ENCODE measurements at places on chromosomes 1 and 21.

GRCh38 chr1:59078070-59078800 lies 218.7 kb upstream of the FGGY start:
- DNase-seq = no peak

GRCh38 chr1:185480545-185480944 lies 163.5 kb upstream of the IVNS1ABP start:
- DNase-seq = no peak

DNA sequence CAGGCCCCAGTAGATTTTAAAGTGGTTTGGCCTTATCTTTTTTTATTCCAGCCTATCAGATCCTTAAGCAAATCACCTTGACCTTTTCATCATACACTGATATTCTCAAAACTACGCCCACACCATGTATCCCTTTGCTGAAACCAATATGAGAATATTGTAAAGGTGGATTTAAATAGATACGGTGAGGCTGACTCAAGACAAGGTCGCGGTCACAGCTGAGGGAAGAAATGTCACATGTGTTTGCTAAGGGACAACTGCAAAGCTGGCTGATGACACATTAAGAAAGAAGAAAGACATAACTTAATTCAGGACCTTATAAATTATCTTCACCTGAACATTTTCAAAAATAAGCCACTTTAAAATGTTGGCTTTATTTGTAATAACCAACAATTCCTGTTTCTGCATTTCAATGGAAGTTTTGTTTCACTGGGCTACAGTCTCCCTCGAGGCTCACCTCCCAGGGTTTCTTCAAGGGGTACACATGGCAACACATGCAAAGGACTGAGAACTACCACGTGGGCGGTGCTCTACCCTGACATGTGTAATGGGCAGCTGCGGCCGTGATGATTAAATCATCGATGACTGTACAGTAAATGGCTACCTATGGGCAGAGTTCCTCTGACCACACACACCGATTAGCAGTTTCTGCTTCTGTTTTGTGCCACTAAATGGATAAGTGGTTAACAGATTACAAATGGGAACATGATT lies 189.5 kb downstream of the SIPA1L2 start:
- DNase-seq = no peak

GRCh38 chr1:227042292-227042691 lies 102.2 kb downstream of the COQ8A start:
- DNase-seq = no peak

GRCh38 chr1:166379447-166379846 lies 212.6 kb upstream of the FAM78B start:
- DNase-seq = no peak

DNA sequence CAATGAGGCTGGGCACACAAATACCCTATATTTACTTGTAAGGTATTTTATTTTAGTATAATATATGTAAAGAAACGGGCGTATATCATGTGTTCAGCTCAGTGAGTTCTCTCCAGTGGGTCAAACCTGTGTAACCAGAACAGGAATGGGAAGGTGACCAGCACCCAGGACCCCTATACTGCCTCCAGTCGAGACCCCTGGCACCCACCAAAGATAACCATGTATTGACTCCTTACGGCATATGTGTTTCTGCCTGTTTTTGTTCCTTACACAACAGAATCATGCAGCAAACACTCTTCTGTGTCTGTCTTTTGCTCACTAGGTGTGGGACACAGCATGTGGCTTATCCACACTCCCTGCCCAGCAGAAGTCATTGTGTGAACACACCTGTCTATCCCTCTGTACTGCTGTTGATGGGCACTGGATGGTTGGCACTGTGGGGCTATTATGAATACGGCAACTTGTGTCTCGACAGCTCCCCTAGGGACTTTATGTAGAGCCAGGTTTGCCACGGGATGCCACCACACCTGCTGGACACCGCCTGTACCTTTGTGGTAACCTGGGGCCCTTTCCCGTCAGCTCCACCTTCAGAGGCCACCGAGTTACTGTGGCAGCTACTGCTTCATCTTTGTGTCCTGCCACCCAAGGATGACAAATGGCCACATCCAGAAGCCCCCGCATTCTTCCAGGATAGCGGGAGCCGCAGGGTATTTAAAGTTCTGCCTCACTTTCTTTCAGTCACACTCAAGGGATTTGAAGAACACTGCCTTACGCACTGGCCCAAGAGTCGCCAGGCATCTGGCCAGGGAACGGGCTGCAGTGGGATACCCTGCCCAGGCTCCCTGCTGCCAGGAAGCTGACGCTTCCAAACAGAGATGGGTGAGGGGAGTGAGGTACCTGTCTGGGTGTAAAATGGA lies 23.5 kb upstream of the C2CD2 start:
- no peak for DNase-seq

GRCh38 chr1:61620536-61620935 lies 104.4 kb downstream of the TM2D1 start:
- no peak for DNase-seq

DNA sequence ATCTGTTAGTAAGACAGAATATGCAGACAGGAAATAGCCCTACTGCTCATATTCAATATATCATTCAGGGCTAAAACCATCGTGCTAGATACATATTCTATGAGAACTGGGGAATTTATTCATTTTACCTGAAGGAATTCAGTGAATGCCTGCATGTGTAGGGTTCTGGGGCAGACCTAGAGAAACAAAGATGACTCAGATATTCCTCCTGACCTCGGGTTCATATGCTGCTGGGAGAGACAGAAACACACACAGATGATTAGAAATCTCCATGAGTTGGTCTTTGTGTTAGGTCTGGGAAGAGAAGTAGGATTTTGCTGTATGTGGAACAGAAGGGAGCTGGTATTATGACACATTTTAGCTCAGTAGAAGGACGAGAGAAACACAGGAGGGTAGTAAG lies 176.5 kb upstream of the ST6GALNAC5 start:
- no peak for DNase-seq

GRCh38 chr21:22235866-22236590 lies 1237.8 kb downstream of the NCAM2 start:
- DNase-seq = no peak

GRCh38 chr1:150552128-150552910 lies 3.1 kb downstream of the ADAMTSL4 start:
- DNase-seq = no peak

GRCh38 chr1:101964708-101965107 lies 32.0 kb downstream of the OLFM3 start:
- no peak for DNase-seq

DNA sequence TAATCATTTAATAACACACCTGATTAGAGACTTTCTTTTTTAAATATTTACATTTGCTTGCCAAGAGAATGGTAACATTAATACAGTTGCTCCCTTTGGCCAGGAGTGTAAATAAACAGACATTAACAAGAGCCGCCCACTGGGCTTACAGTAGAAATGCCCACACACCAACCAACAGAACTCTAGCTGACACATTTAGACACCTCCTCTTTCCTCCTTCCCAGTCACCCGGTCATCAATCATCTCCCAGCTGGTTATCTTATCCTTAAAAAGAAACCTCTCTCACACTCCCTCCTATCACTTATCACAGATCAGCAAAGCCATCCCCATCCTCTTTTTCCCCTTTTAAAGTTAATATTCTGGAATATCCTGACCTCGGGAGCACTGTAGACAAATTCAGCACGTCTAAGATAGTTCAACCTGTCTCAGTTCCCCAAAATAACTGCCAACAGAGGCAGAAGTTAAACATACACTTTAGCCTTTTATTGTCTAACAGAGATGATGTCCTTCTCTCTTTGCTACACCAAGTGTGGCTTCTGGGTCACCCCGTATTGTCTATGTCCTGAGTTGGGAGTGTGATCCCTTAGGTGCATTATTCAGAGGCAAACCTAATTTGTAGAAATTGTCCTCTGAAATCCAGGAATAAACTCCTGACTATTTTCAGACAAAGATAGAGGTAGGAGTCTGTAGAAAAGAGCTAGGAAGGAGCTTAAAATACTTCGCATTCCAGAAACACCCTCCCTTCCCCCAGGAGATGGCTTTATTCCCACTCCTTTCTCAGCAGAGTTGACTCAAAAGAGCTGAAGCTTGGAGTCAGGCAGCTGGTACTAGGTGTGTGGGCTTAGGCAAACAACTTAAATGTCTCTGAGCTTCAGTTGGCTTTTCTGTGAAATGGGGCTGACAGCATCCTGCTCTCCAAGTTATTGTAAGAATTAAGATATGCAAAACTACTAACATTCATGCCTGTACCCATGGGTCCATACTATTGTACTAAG lies 8.8 kb downstream of the MYCL start:
- no peak for DNase-seq

DNA sequence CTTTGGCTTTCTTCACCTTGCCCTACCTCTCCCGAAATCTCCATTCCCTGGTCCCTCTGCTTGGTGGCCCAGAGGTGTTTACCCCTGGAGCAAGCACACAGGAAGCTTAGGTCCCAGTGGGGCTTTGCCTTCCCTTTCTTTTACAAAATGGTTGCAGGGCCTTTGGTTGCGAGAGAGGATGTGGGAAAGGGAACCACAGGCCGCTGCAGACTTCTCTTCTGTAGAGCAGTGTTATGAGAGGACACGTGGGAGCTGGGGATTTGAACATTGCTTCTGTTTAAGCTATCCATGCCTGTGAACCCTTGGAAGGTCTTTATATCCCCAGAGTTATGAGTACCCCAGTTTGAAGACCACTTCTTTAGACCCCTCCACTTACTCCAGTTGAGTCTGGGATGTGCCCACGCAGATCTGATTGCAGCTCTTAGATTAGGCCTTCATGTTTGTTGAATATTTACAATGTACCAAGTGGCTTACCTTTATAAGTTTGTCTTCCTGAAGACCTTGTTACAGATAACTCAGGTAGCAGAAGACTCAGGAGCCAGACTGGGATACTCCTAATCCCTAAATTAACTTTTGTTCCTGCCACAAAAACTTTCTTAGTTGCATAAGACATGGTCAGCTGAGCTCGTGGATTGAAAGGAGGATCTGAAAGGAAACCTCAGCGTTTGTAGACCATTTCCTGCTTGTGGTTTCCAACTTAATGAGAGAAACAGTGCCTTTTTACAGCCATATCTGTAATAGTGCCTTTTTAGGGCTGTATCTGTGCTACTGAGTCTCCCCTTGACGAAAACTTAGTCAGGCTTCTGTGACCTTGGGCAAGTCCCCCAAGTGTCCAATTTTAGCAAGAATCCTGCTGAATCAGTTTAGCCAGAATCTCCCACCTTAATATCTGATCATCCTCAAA lies 21.9 kb upstream of the IVNS1ABP start:
- peak; percentile 3 for DNase-seq

DNA sequence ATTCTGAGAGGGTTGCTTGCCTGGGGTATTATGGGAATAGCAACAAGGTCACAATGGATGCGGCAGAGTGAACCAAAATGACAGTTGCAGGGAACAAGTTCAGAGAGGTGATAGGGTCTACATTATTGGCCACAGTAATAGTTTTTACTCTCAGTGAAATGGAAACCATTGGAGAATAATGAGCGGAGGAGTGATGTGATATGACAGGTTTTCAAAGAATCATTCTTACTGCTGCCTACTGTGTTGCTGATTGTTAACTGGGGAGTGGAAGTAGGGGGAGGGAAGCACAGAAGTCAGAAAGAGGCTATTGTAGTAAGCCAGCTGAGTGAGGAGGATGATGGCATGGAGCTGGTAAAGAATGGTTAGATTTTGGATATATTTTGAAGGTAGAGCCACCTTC lies 195.2 kb upstream of the HOOK1 start:
- no peak for DNase-seq

DNA sequence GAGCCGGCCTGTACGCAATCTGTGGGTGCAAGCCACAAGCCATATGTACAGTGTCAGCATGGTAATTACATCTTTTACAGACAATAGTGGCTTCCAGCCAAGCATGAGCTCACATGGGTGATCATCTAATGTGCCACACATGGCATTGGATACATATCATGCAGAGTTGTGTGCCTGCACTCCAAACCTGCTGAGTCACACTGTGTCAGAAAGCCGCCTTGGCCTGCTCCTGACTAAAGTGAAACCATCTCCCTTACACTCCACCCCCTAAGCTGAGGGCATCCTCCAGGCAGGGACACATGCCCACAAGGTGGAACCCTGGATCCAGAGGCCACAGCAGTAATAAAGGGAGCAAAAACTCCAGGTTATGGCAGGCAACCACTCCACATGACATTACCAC lies 72.5 kb downstream of the KCNT2 start:
- DNase-seq = no peak
